ENCODE measurements at places on chromosomes 13 and 19.

GRCh38 chr13:34749046-34749445 lies 193.0 kb upstream of the NBEA start:
- no peak for DNase-seq

GRCh38 chr19:30719189-30719998 lies 347.2 kb downstream of the ZNF536 start:
- no peak for DNase-seq

GRCh38 chr13:95182570-95183265 lies 118.5 kb downstream of the ABCC4 start:
- DNase-seq: no peak

GRCh38 chr19:35885225-35885738 lies 15.1 kb downstream of the NFKBID start:
- DNase-seq: no peak

GRCh38 chr13:108283110-108283509 lies 13.6 kb downstream of the TNFSF13B start:
- no peak for DNase-seq

DNA sequence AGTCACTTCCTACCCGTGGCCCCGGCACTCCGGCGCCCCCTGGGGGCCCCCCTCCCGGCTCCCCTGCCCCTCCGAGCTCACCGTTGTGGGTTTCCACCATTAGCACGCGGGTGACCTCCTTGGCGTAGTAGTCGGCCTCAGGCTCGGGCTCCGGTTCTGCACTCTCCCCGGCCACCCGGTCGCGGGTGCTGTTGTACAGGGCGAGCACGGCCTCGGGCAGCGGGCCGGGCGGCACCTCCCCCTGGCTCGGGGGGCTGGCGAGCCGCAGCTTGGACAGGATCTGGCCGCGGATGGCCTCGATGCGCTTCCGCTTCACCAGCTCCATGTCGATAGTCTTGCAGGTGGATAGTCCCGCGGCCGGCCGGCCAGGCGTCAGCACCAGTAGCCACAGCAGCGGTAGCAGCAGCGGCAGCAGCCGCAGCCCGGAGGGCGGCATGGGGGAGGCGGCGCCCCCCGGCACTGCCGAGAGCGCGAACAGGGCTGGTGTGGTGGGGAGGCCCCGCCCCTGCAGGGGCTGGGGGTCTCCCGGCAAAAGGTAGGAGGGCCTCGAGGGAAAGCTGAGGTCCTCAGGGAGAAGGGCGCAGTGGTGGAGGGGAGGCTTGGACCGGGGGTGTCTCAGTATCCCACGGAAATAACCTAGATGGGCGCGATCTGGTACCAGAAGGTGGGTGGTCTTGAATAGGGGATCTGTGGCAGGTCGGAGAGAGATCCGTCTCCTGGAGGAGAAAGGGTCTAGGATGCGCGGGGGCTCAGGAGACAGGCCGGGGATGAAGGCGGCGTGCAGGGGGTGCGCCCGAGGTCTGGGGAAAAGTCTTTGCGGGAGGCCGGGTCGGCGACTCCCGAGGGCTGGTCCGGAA lies 885 bp downstream of the TGFB1 start:
- no peak for DNase-seq

DNA sequence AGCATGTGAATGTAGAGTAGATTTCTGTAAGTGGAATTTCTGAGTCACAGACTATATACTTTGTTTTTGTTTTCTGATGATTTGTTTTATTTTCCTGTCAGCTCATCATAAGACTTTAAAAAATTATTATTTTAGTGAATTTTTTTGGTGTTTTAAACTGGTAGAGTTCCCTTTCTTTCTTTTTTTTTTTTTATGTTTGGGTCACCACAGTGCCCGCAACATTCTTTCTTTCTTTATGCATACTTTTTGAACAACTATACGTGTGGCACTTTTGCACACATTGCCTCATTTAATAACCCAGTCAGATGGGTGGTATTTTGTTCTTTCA lies 46.0 kb downstream of the WDFY2 start:
- DNase-seq: no peak

- no peak for DNase-seq
These were observed 98.4 kb upstream of the RAP2A start for GRCh38 chr13:97335488-97336134.

DNA sequence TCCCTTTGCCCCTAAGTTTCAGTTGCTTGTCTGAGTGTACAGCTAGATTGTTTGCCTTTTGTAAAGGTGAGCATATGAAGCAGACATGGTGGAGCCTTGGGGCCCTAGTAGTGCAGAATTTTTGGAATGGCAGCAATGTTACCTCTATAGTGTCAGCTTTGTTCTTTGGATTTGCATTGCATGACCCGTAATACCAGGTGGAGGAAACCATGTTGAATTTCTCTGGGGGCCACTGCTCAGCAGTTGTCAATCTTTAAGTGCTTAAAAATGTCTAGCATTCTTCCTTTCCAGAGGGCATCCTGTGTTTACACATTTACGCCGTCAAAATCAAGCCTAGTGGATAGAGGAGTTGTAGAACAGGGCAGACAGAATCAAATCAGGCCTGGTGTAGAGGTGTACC lies 303.3 kb downstream of the ATP8A2 start:
- no peak for DNase-seq

DNA sequence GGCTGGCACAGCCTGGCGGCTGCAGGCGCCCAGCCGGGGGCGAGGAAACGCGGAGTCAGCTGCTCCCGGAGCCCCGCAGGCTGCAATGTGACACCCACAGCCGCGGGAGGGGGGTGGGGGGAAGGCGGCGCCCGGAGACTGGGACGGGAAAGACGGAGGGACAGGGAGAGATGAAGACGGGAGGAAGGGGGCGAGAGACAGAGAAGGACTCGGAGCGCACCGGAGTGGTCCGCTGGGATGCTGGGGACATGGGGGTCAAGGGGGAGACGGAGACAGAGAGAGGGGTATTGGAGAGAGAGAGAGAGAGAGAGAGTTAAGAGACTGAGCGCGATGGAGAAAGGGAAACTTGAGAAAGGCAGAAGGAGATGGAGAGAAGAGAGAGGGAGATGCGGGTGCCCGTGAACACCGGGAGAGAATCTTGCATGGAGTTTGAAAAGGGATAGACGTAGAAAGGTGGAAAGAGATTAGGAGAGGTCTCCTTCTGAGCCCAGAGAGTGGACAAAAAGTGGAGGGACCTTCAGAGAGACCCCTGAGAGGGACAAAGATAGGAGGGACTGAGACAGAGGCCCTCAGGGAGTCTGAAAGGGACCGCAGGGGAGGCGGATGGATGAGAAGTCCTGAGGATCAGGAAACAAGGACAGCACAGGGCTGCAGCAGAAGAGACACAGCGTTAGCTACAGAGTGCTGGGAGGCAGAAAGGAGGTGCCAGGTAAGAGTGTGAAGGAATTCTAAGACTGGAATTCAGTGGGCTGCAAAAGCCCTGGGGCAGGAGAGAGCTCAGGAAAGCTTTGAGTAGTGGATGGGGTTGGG lies 1.0 kb downstream of the SCN1B start:
- no peak for DNase-seq

DNA sequence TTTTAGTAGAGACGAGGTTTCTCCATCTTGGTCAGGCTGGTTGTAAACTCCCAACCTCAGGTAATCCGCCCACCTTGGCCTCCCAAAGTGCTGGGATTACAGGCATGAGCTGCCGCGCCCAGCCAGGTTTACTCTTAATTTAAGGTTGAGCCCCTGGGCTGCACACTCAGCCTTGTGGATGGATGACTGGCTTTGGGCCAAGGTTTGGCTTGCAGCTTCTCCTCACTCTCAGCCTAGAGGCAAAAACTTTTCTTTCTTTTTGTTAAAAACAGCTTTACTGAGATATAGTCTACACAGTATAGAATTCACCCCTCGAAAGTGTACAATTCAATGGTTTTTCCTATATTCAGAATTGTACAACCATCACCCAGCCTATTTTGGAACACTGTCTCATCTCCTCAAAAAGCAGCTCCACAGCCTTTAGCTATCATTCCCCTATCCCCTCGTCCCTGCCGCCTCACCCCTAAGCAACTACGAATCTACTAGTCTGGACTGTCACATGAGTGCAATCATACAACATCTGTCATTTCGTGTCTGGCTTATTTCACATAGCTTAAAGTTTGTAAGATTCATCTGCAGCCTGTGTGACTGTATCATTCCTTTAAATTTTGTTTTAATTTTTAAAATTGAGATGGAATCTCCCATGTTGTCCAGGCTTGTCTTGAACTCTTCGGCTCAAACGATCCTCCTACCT lies 14.5 kb upstream of the TSPAN16 start:
- DNase-seq: no peak

DNA sequence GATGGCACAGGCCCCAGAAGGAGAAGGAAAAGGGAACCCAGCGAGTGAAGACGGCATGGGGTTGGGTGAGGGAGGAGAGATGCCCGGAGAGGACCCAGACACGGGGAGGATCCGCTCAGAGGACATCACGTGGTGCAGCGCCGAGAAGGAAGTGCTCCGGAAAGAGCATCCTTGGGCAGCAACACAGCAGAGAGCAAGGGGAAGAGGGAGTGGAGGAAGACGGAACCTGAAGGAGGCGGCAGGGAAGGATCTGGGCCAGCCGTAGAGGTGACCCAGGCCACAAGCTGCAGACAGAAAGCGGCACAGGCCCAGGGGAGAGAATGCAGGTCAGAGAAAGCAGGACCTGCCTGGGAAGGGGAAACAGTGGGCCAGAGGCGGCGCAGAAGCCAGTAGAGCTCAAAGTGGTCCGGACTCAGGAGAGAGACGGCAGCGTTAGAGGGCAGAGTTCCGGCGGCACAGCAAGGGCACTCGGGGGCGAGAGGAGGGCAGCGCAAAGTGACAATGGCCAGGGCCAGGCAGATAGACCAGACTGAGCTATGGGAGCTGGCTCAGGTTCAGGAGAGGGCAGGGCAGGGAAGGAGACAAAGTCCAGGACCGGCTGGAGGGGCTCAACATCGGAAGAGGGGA lies 1.1 kb downstream of the PPP1R12C start:
- DNase-seq: no peak

DNA sequence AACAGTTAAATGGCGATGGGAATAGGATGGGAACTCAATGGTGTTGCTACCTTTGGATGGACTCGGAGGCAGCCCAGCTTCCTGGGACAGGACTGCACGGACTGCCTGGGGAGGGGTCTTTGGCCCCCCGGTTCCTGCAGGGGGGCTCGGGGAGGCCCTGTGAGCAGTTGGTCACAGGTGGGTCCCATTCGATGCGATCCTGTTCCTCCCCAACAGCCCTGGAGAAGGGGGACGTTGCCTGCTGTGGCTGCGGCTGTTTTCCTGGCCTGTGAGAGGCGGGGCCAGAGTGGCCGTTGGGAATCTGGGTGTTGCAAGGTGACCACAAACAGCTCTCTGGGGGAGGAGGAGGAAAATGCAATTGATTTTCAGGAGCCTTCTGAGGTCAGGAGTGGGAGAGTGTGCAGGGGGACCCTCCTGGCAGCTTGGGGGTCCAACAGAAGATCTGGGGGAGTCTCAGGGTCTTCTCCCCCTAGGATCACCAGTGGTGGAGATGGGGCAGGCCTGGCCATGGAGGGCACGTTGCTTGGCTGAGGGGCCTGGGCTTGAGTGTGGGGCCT lies 1.9 kb upstream of the PLPPR3 start:
- no peak for DNase-seq

DNA sequence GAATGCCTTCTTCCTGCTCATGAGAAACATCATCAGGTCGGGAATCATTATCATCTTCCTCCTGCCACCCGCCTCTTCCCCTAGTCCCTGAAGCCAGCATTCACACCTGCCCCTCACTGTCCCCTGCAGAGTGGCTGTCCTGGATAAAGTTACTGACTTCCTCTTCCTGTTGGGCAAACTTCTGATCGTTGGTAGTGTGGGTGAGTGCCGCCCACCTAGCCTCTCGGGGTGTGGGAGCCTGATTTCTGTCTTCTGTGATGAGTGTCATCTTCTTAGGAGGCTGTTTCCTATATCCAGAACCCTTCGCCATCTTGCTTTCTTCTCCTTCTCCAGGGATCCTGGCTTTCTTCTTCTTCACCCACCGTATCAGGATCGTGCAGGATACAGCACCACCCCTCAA lies 12.5 kb downstream of the SLC44A2 start:
- no peak for DNase-seq

GRCh38 chr19:16111160-16111908 lies at the start of gene RAB8A:
Gene RAB8A (plus strand): TSS chr19:16111889. CDS start chr19:16111902, 13 bp downstream.
- DNase-seq: peak; percentile 67

Measured in NCI-H187 treated with DMSO at 0.1 percent for 48 hours (cell line).